ENCODE measurements at places on chromosomes 6 and 20.

GRCh38 chr20:39072132-39072531 is 110.0 kb downstream of the DHX35 start:
- DNase-seq = no peak

DNA sequence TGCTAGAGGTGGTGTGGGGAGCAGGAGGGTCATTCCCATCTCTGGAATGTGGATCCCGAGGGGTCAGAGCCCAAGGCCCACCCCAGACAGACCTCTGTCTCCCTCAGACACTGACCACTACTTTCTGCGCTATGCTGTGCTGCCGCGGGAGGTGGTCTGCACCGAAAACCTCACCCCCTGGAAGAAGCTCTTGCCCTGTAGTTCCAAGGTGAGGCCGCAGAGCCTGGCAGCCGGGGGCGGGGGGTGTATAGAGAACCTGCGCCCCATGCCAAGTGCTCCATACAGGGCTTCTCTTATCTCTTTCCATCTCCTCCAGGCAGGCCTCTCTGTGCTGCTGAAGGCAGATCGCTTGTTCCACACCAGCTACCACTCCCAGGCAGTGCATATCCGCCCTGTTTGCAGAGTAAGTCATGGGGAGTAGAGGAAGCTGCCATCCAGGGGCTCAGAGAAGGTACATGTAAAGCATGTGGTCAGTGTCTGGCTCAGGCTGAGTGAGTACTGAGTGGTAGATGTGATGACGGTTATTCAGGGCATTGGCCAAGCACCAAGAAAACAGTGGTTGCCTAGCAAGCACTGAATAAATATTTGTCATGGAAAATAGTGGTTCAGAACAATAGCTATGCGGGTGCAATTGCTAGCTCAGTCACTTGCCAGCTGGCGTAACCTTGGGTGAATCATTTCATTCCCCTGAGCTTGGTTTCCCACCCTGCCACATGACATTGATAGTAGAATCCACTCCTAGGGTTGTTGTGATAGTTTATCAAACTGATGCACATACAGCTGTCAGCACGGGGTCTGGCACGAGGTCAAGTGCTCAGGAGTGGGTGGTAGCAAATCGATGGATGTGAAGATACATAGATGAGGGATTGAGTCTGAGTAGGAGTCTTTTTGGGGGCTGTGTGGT is 3.5 kb downstream of the PIGT start:
- no peak for DNase-seq

DNA sequence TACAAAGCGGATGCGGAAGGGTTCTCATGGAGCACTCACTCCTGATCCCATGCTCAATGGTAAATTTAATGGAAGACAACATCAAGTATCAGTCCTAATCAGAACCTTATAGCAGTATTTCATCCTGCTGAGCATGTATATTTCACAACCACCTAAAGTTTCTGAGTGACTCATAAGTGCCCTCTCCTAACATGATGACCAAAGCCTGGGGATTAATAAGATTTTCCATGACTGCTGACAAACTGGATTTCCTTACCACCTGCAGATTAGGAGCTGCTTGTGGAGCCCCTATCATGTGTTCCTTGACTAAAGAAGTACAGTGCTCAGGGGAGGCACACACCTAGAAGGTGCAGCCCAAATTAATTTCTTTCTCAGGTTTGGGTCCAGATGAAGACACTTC is 112.8 kb downstream of the INSM1 start:
- DNase-seq = no peak

GRCh38 chr20:1489764-1490436 is 1.3 kb downstream of the SIRPB2 start:
- DNase-seq = no peak

- peak; percentile 53 for DNase-seq
These were observed 250.9 kb upstream of the RREB1 start for GRCh38 chr6:6856538-6857523.

DNA sequence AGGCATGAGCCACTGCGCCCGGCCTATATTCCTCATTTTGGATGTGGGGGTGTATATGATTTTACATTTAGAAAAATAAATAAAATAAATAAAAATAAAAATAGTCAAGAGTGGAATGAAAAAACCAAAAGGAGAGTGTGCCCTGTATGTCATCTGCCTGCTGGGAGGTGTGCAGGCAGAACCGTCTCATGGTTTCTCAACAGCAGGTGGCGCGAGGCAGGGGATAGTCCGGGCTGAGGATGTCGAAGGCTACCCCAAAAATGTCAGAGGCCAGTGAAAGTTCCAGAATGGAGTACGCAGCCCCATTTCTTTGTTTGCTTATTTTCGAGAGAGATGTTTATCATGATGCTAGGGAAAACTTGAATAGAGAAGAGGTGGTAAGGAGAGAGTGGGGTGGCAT is 16.4 kb upstream of the KIF16B start:
- no peak for DNase-seq

- DNase-seq = peak; percentile 64
These were observed 413 bp downstream of the PTPRA start for GRCh38 chr20:2873747-2874041.
